ENCODE measurements at places on chromosomes 12 and 14.

- no peak for ATAC-seq
Measured at GRCh38 chr12:22539055-22539454, 5.3 kb downstream of the C2CD5 start.

GRCh38 chr12:116055895-116056607, 221.4 kb downstream of the MED13L start:
- peak; percentile 51 for ATAC-seq

DNA sequence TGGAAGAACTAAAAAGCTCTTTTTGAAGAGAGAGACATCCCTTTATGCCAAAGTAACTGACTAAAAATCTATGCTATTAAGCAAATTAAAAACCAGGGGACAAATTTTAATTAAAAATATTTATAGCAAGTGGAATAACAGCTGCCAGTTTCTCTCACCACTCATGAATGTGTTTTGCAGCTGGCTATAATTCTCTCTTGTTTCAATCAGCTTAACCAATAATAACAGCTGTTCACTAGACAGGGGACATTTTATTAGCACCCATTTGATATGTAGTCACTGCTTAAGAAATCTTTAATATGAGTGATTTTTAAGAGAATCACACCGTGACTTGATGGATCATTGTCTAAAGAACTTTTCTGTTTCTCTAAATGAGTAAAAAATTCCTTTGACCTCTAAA, 34.2 kb upstream of the KRR1 start:
- ATAC-seq = no peak

DNA sequence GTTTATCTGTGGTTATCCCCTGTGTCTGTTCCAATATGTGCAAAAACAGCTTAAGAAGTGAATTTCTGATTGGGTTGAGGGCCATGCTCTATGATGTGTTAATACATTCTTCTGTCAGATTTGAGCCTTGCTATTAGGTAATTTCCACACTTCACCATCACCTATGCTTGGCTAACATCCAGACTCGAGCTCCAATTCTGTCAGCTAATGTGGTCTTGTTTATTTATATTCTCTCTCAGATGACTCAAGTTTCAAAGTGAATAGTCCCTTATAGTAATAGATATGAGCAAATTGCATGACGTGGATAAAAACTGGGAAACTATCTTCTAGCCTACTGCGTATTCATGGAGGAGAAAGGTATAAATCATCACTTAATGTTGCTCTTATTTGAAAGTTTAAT, 451.3 kb downstream of the SNAPC1 start:
- ATAC-seq = no peak

- no peak for ATAC-seq
Measured at GRCh38 chr12:97063292-97063935, 156.4 kb downstream of the NEDD1 start.

DNA sequence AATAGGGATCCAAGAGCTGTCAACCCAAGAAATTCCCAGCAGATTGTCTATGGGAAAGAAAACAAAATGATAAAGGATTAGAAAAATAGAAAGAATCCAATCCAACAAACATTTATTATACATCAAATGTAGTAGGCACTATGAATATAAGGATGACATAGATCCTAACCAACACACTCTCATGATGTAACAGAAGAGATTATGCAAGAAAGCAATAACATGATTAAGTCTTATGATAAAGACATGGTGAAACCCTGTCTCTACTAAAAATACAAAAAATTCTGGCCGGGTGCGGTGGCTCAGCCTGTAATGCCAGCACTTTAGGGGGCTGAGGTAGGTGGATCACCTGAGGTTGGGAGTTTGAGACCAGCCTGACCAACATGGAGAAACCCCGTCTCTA, 2.7 kb downstream of the MED6 start:
- ATAC-seq = no peak

DNA sequence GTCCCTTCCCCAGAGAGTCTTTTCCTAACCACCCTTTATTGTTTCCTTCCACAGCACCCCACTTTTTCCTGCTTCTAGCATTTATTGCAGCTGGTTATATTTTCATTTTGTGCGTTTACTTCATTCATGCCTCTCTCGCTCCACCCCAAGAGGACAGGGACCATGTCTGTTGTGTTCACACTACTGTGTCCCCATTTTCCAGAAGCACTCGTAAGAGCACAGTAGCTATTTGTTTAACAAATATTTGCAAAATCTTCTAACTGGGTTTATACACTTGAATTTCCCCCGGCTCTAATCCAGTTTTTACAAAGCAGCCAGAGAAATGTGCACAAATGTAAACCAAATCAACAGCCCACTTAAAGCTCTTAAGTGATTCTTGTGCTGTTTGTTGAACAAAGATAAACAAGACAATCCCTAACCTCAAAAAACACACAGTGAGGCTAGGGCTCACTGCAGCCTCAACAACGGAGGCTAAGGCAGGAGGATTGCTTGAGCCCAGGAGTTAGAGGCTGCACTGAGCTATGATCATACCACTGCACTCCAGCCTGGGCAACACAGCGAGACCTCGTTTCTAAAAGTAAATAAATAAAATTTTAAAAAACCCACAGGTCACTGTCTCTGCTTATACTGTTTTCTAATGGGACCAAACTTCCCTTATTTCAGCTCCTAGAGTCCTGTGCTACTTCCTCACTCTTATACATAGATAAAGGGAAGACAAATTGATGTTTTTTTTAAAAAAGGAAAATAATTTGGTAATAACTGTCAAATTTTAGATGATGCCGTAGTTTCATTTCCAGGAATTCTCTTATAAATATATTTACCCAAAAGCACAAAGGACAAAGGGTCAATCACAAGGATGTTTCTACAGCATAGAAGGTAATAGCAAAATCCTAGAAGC, 6.6 kb upstream of the ABCD4 start:
- ATAC-seq = no peak

- ATAC-seq = peak; percentile 85
Measured at GRCh38 chr14:50520947-50521815, 11.2 kb downstream of the MAP4K5 start.

DNA sequence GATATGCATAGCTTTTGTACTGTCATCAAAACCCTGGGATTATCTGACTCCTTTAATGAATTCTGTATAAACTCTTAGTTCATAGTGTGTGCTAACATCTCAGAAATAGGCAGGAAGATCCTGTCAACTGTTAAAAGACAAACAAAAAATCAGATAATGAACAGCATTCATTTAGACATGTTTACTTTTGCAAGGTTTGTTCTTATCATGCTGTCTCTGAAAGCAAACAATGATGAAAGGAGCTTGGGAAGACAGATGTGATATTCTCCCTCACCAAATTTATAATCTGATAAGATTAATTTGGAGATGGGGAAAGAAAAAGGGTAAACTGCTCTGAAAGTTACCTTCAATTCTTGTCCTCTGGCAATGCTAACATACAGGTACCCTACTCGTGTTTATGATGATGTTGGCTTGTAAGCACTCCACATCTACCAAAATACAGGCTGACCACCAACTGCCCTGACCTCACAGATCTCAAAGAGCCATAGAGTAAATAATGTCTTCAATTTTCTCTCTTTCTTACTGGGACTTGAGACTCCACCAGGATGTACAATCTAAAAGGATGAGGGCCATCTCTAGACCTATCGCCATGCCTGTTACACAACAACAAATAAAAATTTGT, 233.8 kb downstream of the SSPN start:
- no peak for ATAC-seq

GRCh38 chr14:21201732-21202462, 46.0 kb upstream of the OR5AU1 start:
- ATAC-seq = no peak

- no peak for ATAC-seq
Measured at GRCh38 chr14:34348592-34348991, 113.4 kb downstream of the SPTSSA start.

GRCh38 chr14:62280366-62280765, 518.1 kb downstream of the SNAPC1 start:
- ATAC-seq = no peak

DNA sequence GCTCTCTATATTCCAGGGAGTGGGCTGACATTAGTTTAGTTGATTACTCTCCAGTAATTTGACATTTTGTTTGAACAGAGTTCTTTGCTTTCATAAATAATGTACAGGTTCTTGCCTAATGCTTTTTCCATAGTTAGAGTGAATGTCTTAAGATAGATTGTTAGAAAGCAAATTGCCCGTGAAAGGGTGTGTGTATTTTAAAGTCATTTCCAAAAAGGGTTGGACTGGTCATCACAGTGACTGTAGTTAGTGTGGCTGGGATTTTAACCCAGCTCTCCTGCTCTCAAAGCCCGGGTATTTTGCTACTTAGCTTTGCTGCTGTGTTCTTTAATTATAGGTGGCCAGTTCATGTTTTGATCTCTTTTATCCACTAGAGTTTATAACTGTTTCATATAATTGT, 74.2 kb downstream of the DNAH10 start:
- no peak for ATAC-seq

GRCh38 chr12:94659346-94659930, 9.1 kb upstream of the TMCC3 start:
- no peak for ATAC-seq

GRCh38 chr12:133105620-133106019, 24.5 kb downstream of the ZNF891 start:
- no peak for ATAC-seq

DNA sequence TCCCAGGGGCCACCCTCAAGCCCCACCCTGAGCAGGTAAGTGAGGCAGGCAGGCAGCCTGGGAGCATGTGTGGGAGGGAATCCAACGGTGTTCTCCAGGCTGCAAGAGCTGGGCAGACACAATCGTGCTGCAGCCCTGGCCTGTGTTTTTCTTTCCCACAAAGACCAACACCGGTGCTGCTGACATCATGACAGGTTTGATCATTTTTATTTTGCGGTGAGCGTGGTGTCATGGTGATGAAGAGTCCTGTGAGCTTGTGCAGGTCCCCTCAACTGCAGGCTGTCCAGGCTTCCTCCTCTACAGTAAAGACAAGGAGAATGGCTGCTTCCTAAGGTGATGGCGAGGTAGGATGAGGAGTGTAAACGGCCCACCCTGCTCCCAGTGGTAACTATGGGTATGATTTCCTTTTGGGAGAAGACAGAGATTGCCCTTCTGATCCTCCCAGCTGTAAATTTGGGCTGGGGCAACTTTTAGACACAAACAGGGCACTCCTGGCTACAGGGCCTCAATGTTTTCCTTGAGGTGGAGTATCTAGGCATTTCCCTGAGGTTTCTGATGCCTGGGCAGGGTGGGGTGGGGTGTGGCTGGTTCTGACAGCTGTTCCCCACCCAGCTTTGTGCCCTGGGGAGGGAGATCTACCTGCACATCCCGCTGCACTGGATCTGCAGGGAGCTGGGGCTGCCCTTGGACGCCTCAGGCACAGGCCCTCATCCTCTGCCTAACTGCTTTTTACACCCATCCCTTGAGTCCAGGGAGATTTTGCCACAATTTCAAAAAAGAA, 109.1 kb downstream of the VCPKMT start:
- no peak for ATAC-seq

GRCh38 chr12:47819138-47819895, 386 bp downstream of the HDAC7 start:
- ATAC-seq = peak; percentile 13

DNA sequence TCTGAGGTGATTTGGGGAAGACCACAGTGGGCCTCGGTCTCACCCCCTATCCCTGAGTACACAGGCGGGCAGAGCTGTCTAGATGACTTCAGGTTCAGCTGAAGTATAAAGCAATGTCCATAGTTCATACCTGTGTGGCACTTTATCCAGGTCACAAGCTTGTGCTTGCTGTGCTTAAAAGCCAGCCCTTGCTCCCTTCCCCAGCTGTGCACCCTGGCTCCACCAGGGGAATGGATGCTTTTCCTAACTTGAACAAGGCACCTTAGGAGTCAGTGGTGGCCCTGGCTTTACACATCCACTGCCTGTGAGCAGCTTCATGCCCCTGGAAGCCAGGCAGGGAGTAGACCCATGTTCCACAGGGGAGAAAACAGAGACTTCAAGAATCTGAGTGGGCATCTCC, 5.5 kb downstream of the CARMIL3 start:
- ATAC-seq = no peak

- peak; percentile 48 for ATAC-seq
Measured at GRCh38 chr12:110316861-110317260, 35.8 kb downstream of the ATP2A2 start.

DNA sequence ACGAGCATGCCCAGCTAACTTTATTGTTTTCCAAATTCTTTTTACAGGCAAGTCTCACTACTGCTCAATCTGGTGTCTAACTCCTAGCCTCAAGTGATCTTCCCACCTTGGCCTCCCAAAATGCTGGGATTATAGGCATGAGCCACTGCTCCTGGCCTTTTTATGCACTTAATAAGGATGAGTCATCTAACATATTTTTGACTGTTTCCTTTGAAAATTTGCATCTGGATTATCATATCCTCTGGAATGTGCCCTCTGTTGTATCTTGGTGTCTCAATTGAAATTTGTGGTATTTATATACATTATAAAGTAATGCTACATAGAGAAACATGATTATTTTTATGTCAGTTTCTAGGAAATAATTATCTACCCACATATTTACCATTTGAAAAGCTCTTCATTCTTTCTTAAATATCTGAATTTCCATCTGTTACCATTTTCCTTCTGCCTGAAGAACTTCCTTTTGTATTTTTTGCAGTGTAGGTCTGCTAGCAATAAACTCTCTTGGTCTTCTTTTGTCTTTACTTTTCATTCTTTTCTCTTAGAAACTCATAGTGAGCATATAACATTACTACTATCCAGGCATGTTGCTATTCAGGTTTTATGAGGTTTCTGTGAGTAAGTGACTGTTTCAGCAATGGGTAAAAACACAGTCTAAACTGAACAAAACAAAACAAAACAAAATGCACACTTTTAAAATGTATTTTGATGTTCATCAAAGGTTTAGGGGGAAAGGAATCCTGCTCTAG, 52.8 kb upstream of the CNOT2 start:
- no peak for ATAC-seq

- ATAC-seq = no peak
Measured at GRCh38 chr12:83434600-83434999, 747.9 kb downstream of the TMTC2 start.

- no peak for ATAC-seq
Measured at GRCh38 chr12:120761519-120761934, 35.9 kb downstream of the ACADS start.

GRCh38 chr14:90534838-90535555, 138.2 kb downstream of the CALM1 start:
- ATAC-seq = no peak

DNA sequence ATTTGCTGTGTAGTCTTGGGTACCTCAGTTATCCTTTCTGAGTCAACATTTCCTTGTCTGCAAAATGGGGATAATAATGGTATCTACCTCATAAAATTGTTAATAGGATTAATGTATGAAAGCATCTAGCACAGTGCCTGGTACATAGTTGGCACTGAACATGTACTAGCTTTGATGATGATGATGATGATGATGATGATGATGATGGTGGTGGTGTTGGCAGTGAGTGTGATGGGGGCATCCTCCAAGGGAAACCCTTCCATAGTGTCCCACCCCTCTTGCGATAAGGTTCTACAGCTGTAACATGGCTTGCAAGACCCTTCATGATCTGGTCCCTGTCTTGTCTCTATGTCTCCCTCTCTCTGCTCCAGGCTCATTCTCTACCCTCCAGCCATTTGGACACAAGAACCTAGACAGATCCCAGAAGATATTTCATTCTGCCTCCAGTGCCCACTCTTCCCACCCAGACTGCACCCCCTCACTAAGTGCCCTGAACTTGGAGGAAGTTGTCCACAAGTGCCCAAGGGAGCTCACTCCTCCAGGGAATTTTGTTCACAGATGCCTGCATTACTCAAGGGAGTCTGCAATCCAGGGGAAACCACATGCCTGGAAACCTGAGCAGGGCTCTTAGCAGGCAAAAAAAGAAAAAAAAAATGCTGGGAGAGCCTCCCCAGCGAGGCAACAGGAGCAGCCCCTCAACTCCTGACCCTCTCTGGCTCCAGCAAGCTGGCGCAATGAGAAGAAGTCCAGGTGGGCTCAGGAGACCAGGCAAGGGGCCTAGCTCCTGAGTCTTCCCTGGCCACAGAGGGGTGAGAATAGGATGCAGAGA, 10.1 kb upstream of the BDKRB1 start:
- ATAC-seq = no peak

All from activated T-helper 17 cell treated with anti-CD3 and anti-CD28 coated beads, Interleukin-2, amount 50 U/mL, for 72 hours (primary cell).